ENCODE measurements at places on chromosomes 11 and 22. TPM values are rescaled to one million over a fixed set of nuclear protein-coding genes. Genes with fewer than 3 reads are reported as not detected.

The PDGFB gene
- total RNA-seq, result 25.4 TPM

The TCN2 gene
- total RNA-seq, result 38.8 TPM

The RASD2 gene
- 44.4 TPM for total RNA-seq

The ARHGAP20 gene
- 5.1 TPM for total RNA-seq

The AP5B1 gene
- total RNA-seq, result 20.9 TPM

The UBQLN3 gene
- total RNA-seq, result not detected

The GRAP2 gene
- 2.9 TPM for total RNA-seq

The CCDC188 gene
- total RNA-seq, result 0.17 TPM

The SCGB2A2 gene
- not detected for total RNA-seq

GRCh38 chr11:102600666-102601065 is 24.5 kb downstream of the MMP20 start:
- no peaks in the 10 kb centered on the region for H3K27me3 ChIP-seq
- no peaks in the 10 kb centered on the region for H3K4me1 ChIP-seq
- no peaks in the 10 kb centered on the region for H3K36me3 ChIP-seq
- no peak overlapping the region for H3K27ac ChIP-seq

DNA sequence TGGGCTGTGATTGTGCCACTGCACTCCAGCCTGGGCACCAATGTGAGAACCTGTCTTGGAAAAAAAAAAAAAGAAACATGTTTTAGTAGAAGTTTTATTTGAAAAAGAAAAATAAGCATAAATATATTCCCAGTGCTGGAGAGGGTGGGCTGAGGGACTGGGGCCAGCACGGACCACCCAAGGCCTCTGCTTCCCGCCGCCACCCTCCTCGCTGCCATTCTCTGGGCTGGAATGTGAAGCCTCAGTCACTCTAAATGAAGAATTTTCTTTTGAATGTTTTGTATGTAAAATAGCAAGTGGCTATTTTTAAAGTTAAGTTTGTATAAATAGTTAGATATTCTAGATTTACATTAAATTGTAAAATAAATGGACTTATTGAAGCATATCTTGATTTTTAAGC is 5.1 kb upstream of the TRMU start:
- H3K4me3 ChIP-seq, result no peak overlapping the region
- no peak overlapping the region for H3K27ac ChIP-seq
- H3K36me3 ChIP-seq, result no peaks in the 10 kb centered on the region

DNA sequence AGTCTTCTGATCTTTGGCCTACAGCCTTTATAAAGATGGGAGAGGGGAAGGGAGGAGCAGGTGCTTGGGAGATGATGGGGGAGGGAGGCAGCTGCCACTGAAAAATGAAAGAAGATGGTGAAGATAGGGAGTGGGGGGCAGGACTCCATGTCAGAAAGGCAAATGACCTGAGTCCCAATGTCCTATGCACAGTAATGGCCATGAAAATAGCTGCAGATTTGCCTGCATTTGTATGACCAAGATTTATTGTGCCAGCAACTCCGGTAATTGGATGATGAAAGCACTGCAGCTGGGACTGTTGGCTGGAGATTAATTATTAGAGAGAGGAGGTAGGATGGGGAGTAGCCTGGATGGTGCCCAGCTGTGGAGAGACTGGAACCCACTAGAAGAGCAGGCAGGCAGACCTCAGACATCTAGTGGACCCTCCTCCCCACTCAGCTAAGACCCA is 36.1 kb downstream of the NEU3 start:
- H3K36me3 ChIP-seq, result no peaks in the 10 kb centered on the region
- DNase-seq, result no peak
- no peak overlapping the region for H3K4me3 ChIP-seq
- peaks cover 7% of the 10 kb centered on the region for H3K4me1 ChIP-seq

- peak; percentile 53 for DNase-seq
- no peaks in the 10 kb centered on the region for H3K27me3 ChIP-seq
- H3K4me1 ChIP-seq, result peaks cover 29% of the 10 kb centered on the region
These were observed 130.7 kb downstream of the SNX19 start for GRCh38 chr11:130785380-130786116.

DNA sequence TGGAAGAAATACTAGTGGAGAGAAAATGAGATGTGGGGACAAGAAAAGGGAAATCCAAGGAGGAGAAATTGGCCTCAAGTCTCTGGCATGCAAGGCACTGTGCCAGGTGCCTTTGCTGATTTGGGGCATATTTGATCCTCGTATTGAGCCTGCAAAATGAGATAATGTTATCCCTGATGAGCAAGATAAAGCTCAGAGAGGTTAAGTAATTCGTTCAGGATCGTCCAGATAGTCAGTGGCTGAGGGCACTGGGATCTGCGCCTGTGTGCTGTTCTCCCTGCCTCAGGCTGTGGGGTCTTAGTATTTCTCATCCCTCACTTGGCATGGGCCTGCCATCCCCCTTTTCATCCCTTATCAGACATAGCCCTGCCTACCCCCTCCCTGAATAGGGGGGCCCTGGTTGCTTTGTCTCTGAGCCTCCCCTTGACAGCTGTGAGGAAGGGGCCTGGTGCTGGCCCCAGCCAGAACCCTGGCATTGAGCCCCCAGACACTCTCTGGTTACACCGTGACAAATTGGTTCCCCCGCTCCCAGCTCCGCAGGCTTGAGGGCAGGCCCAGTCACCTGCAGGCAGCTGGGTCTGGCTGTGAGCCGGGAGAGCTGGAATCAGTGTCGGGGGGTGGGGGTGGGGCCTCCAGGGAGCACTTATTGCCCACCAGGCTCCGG is 85.7 kb downstream of the NECTIN1 start:
- no peaks in the 10 kb centered on the region for H3K36me3 ChIP-seq
- H3K4me3 ChIP-seq, result no peak overlapping the region
- no peaks in the 10 kb centered on the region for H3K4me1 ChIP-seq
- no peak overlapping the region for H3K27ac ChIP-seq
- no peaks in the 10 kb centered on the region for H3K27me3 ChIP-seq
- no peak for DNase-seq

- no peak for DNase-seq
- H3K27ac ChIP-seq, result no peak overlapping the region
- H3K4me1 ChIP-seq, result peaks cover 32% of the 10 kb centered on the region
- no peak overlapping the region for H3K4me3 ChIP-seq
- H3K36me3 ChIP-seq, result peaks cover 57% of the 10 kb centered on the region
These were observed 22.2 kb downstream of the TREH start for GRCh38 chr11:118657238-118657637.

DNA sequence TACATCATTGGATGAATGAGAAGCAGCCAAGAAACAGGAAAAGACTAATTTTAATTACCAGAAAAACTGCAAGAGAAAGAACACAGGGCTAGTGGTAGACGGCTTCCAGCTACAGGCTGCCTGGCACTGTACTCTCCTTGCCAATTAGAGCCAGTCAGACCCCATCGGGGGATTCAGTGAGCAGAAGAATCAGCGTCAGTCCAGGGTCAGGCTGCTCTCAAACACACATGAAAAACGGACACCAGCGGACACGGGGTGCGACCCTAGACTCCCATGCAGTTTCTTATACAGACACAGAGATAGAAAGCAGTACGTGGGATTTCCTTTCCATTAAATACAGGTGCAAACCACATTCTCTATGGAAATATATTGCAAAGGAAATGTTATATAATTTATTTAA is 1.1 kb upstream of the CNTN5 start:
- H3K27me3 ChIP-seq, result peaks cover 70% of the 10 kb centered on the region
- H3K27ac ChIP-seq, result no peak overlapping the region
- no peak overlapping the region for H3K4me3 ChIP-seq
- DNase-seq, result no peak
- H3K4me1 ChIP-seq, result peaks cover 15% of the 10 kb centered on the region
- no peaks in the 10 kb centered on the region for H3K36me3 ChIP-seq

DNA sequence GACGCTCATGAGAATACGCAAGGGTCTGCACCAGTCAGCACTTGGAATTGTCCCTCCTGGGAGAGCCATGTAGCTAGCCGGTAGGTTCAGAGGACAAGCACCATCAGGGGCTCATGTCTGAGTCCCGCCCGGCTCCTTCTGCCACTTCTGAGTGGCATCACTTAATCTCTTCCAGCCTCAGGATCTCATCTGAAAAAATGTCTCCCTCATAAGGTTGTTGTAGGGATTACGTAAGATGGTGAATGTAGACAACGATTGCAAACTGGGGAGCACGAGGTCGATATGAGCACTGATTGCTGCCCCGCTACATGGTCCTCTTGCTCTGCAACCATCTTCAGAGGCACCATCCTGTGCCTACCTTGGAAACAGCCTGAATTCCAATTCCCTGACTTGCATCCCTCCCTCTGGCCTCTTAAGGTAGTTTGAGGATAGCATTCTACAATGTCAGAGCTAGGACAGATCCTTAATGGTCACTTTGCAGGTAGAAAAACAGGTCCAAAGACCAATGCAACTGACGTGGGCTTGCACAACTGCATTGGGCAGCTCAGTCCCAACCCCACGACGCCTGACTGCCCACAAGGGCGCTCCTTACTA is 115.8 kb upstream of the TMEM45B start:
- H3K4me3 ChIP-seq, result no peak overlapping the region
- H3K27me3 ChIP-seq, result no peaks in the 10 kb centered on the region
- peak; percentile 79 for DNase-seq
- H3K4me1 ChIP-seq, result peaks cover 13% of the 10 kb centered on the region
- no peak overlapping the region for H3K27ac ChIP-seq

DNA sequence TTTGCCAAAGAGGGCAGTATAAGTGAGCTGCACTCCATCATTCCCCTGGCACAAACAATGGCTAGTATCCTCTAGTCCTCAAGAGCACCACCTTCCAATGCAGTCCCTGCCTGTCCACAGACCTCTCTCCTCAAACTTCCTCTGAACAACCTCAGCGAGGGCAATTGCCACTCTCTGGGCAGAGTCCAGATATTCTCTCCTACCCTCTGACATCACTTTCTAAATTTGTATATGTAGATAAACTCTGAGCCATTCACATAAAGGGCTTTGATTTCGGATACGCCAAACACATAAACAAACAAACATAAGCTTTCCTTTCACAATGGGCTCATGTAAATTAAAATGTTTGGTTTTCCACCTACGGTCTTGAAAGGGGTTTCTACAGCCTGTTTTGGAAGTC is 3.0 kb upstream of the SLC43A3 start:
- no peak for DNase-seq
- H3K4me3 ChIP-seq, result no peak overlapping the region
- H3K36me3 ChIP-seq, result no peaks in the 10 kb centered on the region
- H3K4me1 ChIP-seq, result peaks cover 79% of the 10 kb centered on the region

DNA sequence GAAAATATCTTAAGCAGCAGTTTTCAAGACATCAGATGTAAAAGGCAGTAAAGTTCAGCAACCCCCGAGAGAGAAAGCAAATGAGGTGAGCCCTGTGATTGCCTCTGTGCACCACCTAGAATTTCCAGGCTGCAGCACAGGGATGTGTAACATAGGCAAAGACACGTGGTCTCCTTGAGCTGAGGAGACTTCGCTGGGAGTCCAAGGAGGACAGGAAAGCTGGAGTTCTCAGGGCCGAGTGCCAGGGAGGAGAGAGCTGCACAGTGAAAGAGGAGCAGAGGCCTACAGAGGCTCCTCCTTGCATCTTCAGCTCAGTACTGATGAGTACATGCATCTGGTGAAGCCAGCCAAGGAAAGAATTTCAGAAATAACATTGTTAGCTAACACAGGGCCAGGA is 17.6 kb upstream of the TOLLIP start:
- H3K27me3 ChIP-seq, result peaks cover 6% of the 10 kb centered on the region
- no peak overlapping the region for H3K27ac ChIP-seq
- no peak for DNase-seq
- H3K4me3 ChIP-seq, result no peak overlapping the region

DNA sequence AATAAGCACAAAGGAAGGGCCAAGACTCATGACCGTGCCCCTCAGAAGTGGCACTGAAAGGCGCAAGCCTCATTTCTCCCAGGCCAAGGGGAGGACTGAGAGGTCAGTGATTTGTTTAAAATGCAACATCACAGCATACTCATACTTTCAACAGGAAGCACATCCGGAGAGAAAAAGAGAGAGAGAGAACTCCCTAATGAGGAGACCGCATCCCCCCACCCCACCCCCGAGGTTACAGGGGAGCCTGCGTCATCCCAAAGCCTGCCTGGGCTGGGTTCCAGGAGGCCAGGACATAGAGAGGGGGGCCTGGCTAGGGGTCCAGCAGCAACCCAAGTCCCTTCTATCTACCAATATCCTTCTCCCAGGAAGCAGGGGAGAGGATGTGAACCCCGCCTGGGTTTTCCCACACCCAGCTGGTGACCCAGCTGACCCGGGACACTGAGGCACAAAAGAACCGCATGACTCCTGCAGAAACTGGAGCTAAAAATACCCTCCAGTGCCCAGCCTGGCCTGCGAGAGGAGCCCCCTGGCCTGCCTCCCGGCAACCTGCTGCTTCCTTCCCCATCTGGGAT is 3.8 kb downstream of the CSNK1E start:
- peak overlapping the region; percentile 90 for H3K4me3 ChIP-seq
- no peak for DNase-seq
- H3K4me1 ChIP-seq, result peaks cover 85% of the 10 kb centered on the region
- H3K36me3 ChIP-seq, result peaks cover 34% of the 10 kb centered on the region

DNA sequence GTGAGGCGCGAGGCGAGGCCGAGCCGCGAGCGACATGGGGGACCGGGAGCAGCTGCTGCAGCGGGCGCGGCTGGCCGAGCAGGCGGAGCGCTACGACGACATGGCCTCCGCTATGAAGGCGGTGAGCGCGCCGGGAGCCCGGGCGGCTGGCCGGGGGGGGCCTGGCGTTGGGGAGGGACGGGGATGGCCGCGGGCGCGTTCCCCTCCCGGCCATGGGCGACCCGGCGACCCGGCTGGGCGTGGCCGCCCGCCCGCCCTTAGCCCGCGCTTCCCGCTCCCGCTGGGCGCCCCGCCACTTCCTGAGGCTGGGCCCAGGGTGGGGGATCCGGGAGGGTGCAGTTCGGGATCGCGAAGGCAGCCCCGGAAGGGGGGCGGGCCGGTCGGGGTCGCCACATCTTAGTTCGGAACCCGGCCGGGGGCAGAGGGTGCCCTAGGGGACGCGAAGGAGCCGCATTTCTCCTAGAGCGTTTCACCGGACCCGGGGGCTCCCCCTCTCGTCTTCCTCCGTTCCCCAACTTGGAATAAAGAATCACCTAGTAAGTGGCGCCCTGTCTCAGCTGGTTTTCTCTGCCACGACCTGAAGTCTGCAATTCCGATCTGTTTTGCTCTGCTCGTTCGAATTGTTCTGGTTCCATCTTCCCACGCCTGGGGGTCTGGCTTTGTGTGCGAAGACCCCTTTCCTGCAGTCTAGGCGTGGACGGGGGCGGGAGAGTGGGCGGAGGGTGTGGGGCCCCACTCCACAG is 536 bp downstream of the YWHAH start:
- H3K27ac ChIP-seq, result peak overlapping the region; percentile 99
- no peaks in the 10 kb centered on the region for H3K36me3 ChIP-seq
- DNase-seq, result no peak
- no peaks in the 10 kb centered on the region for H3K27me3 ChIP-seq

Measured in esophagus muscularis mucosa (tissue), 4 donors.